ENCODE measurements at places on chromosomes 6 and 20.

DNA sequence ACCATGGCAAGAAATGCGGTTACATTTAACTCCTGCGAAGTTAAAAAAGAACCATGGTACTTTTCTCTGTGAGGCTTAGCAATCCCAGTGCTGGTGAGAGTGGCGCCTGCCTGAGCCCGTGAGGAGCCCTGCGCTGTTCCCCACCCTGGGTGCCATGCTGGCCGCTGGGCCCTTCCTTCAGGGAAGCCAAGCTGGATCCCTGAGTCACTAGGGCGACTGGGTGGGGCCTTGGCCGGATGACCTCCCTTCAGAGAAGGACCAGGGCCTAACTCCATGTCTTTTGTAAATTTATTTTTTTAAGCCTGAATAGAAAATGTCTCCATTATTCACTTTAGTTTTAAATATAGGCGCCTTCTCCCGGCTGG lies 209.1 kb downstream of the ERMARD start:
- no peak for DNase-seq

- no peak for DNase-seq
These were observed 259.9 kb downstream of the DLL1 start for GRCh38 chr6:170030821-170031471.

DNA sequence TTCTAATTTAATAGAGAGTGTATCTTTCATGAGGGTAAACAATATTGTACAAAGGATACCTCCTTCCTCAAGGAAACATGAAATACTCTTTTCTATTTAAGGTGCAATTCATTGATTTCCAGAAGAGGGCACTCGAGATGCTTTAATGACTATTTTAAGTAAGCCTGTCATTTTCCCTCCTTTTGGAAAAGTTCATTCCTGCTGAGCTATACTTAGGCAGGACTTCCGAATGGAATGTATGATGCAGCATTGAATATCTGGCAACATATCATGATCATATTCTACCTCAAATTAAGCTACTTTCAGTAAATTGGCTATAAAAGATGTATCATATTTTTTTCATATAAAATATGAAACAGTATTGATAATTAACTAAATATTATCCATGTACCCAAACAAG lies 5.0 kb downstream of the DST start:
- DNase-seq, result no peak

DNA sequence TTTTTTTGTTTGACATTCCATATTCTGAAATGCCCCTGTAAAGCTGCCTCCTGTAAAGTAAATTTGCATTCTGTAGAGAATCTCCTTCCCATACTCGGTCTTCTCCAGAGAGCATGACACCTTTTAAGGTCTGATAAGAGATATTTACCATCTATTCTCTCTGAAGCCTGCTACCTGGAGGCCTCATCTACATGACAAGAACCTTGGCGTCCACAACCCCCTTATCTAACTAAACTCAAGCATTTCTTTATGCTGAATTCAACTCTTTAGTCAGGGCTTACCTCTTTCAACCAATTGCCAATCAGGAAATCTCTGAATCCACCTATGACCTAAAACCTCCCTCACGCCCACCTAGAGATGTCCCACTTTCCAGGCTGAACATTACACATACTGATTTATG lies 51.6 kb downstream of the FAM184A start:
- DNase-seq, result no peak

DNA sequence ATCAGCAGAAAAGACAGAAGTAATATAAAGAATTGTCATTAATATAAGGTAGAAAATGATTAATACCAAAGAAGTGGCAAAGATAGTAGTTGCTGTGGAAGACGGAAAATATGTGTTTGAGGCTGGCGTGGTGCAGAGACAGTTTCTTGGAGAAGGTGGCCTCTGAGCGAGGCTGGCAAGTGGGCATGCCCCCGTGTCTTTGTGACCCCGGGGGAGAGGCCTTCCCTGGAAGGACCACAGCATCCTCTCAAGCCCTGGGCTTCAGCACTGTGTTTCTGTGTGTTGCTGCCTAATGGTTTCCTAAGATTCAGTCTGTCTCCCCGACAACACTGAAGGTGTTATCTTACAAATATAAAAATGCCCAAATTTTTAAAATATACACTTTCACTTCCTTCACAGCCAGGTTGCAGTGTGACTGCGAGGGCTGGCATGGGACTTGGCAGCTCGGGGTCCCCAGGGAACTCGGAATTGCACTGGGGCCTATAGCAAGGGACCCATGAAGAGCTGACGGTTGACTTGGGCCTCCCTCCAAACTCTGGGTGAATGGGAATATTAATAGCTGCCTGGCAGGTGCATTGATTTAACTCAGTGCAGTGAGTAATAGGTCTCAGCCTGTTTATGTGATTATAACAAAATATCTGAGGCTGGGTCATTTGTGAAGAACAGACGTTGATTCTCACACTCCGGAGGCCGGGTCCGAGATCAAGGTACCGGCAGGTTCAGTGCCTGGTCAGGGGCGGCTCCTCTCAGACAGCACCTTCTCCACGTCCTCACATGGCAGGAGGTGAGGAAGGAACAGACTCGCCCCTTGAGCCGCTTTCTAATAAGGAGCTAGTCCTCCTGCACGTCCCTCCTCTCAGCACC lies 47.4 kb upstream of the AFDN start:
- no peak for DNase-seq

DNA sequence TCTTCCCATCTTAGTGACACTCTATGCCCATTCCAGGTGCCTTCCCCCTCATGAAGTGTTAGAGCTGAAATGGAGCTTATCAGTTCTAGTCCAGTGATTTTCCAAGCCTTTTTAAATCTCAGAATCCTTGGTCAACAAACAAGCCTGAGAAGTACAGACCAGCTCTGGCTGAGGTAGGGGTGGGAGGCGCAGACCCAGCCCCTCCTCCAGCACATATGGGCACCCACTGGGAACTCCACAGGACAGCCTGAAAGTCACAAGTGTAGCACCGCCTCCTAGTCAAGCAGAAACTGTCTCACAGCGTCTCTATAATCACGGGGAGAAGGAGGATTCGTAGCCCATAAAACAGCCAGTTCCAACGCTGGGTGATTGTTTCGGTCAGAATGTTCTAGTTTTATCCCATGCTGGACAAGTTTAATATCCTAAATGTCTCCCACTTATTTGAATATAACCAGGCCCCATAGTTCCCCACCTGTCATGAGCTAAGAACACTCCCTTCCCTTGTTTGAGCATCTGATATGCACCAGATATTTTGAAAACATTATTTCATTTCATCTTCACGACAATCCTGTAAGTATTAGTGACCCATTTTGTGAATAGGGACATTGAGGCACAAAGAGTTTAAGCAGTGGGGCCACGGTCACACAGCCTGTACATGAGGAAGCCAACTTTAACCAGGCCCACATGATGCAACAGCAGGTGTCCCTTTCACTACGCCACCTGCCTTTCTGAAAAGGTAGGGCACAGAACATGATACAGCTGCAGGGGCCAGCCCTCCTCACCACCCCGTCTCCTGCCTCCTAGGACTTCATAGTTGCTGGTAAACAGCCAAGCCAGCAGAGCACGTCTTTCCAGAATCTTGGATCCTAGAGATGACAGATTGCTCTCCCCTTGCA lies 40.1 kb downstream of the TRAF3IP2 start:
- no peak for DNase-seq

DNA sequence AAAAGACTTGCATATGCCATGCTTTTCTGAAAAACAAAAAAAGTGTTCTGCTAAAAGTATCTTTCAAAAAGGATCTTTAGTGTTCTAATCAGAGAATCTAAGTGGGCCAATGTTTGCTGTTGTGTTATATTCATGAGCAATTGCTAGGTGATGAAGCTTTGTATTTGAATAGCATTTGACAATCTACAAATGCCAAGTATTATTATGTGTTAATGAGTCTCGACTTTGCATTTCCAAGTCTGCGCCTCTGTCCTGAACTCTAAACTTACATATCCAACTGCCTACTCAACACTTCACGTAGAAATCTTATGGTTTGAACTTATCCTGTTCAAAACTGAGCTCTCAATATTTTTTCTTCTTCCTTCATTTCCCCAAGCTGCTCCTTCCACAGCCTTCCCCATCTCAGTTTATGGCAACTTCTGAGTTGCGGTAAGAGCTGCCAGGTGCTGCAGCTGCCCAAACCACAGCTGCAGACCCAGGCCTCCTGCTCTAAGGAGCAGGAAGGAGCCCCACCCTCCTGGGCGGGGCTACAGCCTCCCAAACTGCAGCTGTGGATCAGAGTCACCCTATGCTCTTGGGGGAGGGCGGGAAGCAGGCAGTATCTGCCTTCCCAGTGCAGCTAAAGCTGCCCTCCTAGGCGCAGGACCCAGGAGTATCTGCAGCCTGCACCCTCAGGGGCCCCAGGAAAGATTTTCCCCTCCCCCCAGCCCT lies 16.7 kb upstream of the MAK start:
- DNase-seq, result no peak
